ENCODE measurements at places on chromosomes 6 and 20.
A peak's percentile ranks its signal among the peaks of the same experiment; 100 is the strongest.

GRCh38 chr6:1574890-1575209, 34.9 kb upstream of the FOXC1 start:
- no peak for DNase-seq

DNA sequence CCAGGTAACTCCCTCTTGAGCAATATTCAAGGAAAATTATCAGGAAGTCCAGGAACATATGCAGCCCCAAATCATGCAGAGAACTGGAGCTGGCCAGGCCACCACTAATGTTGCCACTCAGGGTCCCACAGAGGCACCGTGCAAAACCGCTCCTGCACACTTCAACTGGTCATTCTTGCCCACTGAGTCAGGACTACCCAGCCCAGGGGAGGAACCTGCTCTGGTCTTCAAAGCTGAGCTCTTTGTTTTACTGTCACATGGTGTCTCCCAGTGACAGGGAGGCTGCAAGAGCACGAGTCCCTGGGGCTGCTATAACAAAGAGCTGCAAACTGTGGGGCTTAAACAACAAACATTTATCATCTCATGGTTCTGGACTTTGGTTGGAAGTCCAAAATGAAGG, 336.0 kb upstream of the PRDM1 start:
- DNase-seq, result no peak

DNA sequence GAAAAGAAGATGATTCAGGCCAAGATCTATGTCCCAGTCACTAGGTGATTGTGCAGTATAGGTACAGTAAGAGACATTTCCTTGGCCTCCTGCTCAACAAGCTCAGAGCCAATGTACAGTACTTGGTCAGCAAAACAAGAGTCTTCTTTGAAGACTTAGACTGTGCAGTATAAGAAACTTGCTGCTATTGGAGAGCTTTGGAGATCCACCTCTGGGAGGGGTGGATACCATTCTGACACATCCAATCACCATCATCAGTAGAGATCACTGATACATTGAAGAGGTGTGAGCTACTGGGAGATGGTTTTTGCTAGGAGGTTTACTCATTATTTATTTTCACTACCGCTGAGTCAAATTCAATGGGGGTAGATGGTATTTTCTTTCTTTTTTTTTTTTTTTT, 77.5 kb downstream of the UST start:
- DNase-seq, result no peak

- DNase-seq, result no peak
Measured at GRCh38 chr6:150548330-150548729, 51.4 kb upstream of the PLEKHG1 start.

GRCh38 chr6:137967689-137968454, 100.8 kb downstream of the TNFAIP3 start:
- no peak for DNase-seq

- DNase-seq, result no peak
Measured at GRCh38 chr6:70380252-70380651, 33.1 kb upstream of the FAM135A start.

GRCh38 chr6:149342525-149342924, 25.0 kb downstream of the TAB2 start:
- no peak for DNase-seq

DNA sequence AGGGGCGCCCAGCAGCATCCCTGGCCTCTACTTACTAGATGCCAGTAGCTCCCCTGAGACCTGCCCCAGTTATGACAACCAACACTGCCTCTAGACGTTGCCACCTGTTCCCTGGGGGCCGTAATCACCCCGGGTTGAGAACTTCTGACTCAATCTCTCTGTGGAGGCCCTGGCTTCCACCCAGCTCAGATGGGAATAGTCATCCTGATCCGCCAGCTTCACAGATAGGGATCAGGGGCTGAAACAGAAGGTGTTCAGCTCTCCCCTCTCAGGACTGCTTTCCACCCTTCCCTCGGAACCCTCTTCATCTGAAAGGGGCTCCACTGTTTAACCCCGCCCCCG, 3.3 kb downstream of the CAPN11 start:
- no peak for DNase-seq

GRCh38 chr6:128350416-128351254, 169.8 kb downstream of the PTPRK start:
- DNase-seq, result no peak

DNA sequence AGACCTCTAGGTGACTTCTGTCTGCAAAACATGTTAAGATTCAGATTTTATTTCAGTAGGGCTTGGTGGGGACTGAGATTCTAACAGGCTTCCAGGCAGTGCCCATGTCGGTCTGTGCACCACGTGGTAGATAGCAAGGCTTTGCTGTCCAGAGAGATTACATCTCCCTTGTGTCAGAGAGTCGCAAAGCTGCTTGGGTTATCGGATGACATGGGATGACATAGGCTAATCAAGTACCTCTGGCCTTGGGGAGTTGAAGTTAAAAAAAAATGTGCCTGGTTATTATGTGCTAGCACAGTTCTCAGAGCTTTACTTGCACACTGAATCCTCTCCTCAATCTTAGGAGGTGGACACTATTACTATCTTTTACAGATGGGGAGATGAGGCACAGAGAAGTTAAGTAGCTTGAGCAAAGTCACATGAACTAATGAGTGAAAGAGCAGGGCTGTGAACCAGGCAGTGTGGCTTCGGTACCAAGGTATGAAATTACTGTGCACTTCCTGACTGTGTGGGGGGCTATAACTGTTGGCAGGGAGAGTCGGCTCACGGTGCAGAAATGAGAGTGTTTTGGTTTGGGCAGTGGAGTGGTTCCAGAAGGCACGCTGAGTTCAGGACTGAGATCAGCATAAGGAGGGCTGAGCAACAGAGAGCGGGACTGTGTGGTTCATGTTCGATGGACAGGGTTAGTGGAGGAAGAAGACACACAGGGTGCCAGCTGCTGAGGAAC, 41.1 kb downstream of the FARS2 start:
- no peak for DNase-seq

- no peak for DNase-seq
Measured at GRCh38 chr6:126963077-126963809, 155.2 kb upstream of the RSPO3 start.

GRCh38 chr6:124829822-124830221, 132.4 kb upstream of the RNF217 start:
- no peak for DNase-seq

- no peak for DNase-seq
Measured at GRCh38 chr6:159966981-159967380, 1.9 kb upstream of the IGF2R start.

DNA sequence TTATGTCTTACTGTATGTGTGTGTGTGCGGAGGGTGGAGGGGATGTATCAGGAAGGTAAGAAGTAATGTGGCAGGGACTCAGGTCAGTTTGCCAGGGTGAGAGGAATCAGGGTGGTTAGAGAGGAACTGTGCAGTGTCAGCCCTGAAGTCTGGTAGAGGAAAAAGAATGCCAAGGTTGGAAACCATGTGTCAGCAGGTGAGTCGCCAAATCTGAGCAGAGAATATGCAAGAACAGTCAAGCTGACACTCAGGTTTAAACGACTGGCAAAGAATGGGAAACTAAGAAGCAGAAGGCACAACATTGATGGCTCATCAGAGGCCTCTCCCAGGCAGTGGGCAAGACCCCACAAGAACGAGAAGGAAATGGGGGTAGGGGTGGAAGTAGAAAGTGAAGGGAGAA, 107.5 kb upstream of the TBX18 start:
- DNase-seq, result no peak

DNA sequence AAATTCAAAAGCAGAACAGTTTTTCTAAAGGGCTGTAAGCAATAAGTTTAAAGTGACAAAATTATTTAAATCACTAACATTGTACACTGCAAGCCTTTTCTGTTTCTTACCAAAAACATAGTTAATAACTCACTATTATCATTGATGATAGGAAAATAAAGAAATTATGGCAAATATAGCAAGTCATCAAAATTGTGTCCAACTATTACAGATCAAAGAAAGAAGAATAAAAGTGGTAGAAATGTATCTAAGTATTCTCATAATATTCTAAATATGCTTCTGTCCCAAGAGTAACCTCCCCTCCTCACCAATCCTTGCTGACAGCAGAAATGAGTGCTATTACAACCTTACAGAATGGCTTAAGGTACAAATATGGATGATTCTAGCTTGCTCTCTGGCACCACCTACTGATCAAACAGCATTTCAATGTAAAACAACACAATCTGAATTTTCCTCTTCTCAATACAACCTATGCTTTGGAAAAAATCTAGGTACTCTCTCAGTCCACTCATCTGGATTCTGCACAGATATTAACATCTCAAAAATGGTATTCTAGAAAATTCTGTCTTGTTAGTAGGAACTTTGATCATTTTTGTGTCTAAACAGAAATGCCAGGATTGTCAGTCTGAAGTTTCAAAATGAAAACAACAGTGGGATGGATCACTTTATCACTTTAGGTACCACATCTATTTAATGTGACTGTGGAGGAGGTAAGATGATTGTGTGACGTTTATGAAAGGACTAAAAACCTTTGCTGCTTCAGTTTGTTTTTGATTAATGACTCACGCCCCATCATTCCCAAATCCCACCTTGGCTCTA, 40.9 kb downstream of the ZFP64 start:
- no peak for DNase-seq

GRCh38 chr6:100614386-100614785, 149.7 kb upstream of the SIM1 start:
- DNase-seq, result no peak

DNA sequence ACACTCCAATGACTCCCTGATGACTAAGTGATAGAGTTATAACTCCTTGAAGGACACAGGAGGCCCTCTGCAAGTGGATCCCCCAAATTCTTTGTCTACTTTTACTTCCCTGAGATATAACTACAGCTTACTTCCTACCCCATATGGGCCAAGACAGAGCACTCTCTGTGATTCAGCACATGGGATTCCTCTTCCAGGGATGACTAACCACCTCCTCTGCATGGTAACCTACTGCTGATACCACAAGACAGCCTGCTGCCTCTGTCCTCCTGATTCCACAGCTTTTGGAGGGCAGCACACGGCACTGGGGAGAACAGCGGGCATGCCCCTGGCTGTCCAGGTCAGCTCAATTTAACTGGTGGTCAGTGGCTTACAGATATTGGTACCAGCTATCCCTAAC, 675.7 kb upstream of the AGPAT4 start:
- DNase-seq, result no peak

- DNase-seq, result no peak
Measured at GRCh38 chr6:132405143-132405915, 4.1 kb upstream of the MOXD1 start.

DNA sequence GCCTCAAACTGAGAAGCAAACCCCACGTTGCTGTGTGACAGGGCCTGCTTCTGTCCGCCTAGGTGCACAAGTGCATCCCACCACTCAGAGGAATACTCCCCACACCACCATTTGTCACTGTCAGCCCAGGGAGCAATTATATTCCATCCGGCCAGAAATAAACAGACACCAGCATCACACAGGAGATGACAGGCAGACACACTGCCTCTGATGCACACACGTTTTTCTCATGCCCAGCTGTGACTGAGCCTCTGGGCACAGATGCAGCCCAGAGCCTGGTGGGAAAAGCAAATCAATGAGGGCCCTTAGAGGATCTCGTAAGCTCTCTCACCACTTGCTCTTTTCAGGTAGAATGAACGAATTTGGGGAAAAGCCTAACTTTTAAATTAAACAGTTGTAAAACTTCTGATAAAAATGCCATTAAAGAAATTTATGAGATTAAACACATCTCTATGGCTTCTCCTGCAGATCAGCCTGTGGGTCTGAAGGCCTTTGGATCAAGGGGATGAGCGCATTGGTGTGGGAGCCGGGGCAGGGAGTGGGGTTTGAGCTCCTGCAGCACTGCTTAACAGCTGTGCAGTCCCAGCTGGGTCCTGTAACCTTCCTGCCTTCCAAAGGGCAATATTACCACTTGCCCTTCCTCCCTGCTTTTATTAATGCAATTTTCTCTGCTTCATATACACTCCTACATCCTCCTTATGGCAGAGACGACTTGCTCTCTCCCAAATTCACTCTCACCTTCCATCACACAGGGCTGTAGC, 624.3 kb downstream of the PTPRT start:
- DNase-seq, result no peak

- no peak for DNase-seq
Measured at GRCh38 chr20:10268636-10269035, 50.0 kb downstream of the SNAP25 start.

DNA sequence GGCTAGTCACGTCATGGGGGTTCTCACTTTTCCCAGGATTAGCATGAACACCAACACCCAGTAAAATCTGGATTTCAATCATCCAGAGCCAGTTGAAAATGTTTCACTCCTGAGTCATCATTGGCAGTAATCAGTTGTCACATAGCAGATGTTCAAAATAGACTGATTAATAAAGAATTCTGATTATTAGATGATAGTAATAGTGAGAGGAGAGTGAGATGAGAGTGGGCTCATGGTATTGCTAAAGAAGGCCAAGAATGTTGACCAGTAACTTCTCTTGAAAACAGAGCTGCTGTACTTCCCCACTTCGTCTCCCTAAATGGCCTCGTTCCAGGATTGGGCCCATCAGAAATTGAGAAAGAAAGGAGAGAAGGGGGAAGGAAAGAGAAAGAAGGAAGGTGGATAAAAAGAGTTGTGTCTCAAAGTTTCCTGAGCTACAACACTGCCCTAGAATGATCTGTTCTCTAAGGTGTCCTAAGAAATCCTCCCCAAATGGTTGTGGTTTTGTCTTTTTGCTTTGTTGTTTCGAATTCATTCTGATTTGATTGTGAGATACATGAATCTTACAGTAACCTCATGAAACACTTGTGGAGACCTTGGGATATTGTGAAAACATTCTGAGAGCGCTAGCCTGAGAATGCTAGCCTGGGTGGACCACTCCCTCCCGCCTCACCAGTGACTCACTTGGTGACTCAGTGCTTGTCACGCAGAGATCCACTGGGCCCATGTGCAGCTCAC, 502.2 kb upstream of the JARID2 start:
- peak; percentile 56 for DNase-seq
